ENCODE measurements at places on chromosomes 2 and 18.

- no peak for DNase-seq
These were observed 65.3 kb downstream of the C18orf63 start for GRCh38 chr18:74380916-74381315.

DNA sequence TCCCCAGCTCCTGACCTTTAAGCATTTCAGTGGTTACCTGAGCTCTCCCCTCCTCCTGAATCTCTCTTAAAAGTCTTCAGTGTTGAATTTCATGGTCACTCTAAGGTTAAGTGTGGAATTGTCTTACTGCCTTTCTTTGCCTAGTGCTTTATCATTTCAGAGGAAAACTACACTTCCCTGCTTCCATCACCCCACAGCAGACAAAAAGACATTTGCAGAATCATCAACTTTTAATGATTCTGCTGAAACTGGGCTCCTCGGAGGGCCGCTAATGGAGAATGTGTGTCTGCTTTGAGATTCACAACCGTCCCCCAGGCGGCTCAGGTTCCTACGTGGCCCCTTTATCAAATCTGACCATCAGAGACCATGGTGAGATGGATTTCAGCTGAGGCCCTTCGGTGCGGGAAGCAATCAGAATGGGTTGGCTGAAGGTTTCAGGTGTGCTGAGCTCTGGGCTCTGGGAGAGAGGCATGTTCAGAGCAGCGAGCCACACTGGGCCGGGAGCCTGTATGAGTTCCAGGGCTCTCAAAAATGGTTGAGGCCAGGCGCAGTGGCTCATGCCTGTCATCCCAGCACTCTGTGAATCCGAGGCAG lies 41.9 kb upstream of the TBC1D8 start:
- DNase-seq: no peak

- DNase-seq: peak; percentile 63
These were observed 84.0 kb downstream of the EVA1A start for GRCh38 chr2:75476761-75477160.

DNA sequence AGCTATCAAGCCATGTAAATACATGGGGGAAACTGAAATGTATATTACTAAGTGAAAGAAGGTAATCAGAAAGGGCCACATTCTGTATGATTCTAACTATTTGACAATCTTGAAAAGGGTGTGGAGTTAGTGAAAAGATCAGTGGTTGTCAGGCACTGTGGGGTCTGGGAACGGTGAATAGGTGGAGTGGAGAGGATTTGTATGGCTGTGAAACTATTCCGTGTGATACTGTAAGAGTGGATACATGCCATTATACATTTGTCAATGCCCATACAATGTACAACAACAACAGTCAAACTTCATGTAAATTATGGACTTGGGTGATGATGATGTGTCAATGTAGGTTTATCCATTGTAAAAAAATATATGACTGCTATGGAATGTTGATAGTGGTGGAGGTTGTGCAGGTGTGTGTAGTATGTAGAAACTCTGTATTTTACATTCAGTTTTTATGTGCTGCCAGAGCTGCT lies 1116.2 kb downstream of the SUCLG1 start:
- no peak for DNase-seq

DNA sequence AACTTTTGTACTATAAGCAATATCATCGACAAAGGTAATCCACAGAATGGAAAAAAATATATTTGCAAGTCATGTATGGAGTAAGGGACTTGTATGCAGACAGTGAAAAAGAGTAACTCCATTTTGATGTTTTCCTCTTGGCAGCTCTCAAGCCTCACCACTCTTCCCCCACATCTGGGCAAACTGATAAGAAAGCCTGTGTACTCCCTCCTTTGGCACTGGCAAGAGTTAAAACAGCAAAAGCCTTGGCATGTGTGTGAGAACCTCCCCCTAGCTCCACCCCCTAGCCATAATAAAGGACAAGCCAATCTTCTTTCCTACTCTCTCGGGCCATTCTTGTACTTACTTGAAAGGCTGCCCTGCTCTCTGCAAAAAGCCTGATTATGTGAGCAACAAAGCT lies 335.2 kb downstream of the LRATD1 start:
- DNase-seq: no peak

DNA sequence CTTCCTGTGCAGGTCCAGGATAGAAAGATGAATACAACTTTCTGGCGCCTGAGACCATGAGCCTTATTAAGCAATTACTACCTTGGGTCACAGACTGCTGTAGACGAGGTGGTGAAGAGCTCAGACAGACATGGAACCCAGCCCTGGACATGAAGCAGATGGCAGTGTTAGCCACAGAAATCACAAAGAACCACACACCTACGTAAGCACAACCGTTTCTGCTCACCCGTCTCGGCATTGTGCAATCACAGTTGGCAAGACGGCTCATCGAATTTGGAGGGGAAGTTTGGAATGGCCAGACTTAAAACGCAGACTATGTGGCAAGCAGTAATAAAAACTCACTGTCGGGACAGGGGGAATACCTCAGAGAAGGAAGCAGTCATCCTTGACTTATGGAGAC lies 24.3 kb upstream of the ASPRV1 start:
- no peak for DNase-seq

DNA sequence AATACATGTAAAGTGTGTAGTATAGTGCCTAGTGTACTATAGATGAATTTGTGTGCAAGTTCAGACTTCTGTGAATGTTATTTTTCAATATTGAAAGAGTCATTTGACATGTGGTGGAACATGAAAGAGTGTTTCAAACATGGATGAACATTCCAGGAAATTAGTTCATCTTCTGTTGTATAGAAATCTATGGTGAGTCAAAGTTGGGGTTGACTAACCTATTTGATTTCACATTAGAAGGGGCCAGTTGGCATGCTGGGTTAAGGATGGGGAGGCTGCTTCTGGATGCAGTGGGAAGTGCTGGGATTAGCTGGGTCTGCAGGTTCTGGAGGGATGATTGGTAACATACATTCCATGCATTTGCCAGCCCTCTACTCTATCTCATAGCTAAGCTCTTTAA lies 50.6 kb downstream of the LYPD6B start:
- DNase-seq: no peak

DNA sequence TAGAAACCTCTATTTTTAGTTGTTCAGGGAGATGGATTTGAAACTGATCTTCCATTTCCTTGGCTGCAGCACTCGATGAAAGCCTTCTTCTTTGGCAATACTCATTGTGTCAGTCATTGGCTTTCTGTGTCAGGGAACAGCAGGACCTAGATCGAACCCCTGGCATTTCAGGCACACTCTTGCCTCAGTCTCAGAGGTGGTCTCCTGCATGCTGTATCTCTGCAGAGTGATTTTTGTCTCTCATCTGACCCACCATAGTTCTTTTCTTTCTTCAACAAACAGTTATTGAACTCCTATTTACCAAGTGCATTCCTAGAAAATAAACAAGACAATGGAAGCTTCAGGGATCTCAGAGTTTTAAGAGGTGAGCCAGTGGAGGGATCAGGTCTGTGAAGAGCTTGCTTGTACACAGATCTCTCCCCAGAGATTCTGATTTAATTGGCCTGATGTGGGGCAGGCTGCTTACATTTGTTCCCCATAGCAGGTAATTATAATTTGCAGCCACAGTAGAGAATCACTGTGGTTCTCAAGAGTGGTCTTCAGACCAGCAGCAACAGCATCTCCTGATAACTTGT lies 473.1 kb upstream of the TCF4 start:
- DNase-seq: no peak

DNA sequence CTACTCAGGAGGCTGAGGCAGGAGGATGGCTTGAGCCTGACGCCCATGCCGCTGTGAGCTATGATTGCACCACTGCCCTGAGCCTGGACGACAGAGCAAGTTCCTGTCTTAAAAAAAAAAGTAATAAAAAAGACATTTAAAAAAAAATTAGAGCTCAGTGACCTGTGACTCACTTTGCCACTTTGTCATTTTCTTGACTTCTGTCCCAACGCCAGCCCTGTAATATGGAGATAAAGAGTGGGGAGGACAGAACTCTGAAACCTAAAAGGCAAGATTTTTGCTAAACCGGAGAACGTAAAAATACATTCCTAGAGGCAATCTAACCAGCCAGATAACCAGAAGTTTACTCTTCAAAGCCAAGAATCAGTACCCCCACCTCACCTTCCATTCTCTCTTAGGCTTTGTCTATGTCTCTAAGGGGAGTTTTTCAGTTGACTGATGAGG lies 49.0 kb downstream of the PRKRA start:
- DNase-seq: no peak

GRCh38 chr2:129233751-129234406 lies 745.6 kb upstream of the RAB6C start:
- peak; percentile 5 for DNase-seq

DNA sequence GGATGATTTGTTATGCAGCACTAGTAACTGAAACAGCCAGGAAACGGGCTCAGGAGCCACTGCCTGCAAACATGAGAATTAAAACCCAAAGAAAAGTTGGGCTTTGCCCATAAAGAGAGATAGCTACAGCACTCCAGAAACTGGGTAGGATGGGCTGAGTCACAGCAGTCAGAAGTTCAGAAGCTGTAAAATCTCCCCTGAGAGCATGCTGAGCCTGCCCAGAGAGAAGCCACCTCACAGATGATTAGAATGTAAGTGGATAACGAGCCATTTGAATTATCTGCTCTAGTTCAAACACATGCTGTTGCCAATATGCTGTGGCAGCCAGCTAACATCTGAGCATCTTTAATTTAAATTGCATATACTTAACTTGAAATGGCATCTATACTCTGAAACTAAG lies 388.1 kb upstream of the ACVR2A start:
- no peak for DNase-seq

DNA sequence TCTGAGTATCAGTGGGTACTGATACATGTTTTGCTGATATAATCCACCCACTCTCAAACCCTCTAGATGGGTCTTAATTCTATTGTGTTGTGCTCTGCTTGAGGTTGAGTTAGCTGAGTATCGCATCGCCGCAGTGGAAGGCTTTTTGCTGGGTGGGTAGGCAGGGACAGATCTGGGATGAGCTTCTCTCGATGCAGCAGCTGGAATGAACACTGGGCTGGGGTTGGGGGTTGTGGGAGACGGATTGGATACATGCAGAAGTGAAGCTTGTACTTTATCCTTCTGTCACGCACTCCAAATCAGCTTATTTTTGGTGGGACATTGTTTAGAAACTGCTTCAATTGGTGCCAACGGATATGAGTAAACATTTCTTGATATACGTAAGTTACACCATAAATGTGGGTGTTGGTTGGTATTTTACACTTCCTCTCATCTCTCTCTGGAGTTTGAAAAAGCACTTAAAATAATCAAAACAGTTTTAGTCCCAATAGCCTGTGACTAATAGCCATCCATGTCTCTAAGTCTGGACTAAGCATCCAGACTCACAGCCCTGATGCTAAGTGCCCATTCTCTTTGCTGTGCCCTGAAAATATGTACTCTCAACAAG lies 107.1 kb downstream of the POLE4 start:
- DNase-seq: no peak

- DNase-seq: no peak
These were observed 6.7 kb downstream of the TUBB6 start for GRCh38 chr18:12314591-12315305.

DNA sequence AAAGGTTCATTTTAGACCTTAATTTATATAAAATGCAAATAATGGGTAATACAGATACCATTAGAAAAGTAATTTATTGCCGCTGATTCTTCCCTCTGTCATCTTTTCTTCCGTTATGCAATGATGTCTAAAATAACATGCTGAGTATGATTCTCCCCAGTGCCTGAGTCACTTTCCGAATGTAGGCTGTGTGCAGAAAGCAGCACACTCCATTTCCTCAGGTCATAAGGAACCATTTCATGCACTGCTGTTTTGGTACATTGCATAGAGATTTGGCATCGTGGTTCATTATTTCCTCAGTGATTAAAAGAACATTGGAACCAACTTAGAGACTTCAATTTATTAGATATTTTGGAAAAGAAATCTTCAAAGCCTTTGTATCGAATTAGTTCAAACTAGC lies 173.5 kb downstream of the CDH2 start:
- DNase-seq: peak; percentile 71

GRCh38 chr18:47215554-47216138 lies 35.8 kb downstream of the SKOR2 start:
- peak; percentile 52 for DNase-seq

GRCh38 chr18:12703664-12704063 lies 822 bp downstream of the PSMG2 start:
- DNase-seq: peak; percentile 15

DNA sequence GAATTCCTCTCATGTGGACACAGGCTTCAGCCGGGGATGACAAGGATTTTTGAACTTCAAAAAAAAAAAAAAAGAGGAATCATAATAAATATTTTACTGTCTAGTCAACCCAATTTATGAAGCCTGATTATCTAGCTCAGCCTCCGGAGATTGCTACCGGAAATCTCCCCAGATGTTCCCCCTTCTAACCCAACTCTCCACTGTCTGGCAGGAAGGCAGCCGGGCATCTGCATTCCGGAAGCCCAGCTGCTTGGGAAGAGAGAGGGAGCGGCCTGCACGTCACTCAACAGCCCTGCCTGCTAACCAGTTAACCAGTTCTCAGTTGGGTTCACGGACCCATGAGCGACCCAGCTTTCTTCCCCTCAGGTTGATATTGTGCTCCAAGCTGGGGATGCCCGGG lies 87.2 kb upstream of the POU3F3 start:
- DNase-seq: peak; percentile 25

DNA sequence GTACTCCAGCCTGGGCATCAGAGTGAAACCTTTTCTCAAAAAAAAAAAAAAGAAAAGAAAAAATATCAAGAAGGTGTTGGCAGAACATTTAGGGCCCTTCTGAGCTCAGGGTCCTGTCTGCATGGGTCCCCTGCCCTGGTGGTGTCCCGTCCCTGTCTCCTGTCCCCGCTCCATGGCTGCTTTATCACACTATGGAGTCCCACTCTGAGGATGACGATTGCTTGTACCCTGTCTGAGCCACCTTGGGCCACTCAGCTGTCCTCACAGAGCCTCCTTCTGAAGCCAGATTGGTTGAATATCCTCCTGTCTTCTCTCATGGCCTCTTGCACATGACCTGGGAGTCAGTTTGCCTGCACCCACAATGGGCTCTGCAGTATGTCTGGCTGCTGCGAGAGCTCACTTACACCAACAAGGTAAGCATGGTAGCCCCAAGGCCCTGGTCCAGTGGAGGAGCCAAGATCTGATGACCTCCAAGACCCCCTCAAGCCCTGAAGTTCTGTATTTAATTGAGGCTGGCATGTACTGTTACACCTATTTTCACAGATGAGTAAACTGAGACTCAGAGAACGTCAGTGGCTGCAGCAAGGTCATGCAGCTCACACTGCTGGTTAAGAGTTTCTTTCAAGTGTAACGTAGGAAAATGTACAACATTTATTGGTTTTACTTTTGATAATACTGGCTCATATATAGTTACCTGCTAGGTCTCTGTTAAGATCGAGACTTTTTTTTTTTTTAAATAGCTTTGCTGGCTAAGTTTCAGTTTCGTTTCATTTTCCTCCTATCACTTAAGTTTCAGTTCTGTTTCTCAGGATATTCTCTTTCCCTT lies 16.9 kb upstream of the ZCCHC2 start:
- DNase-seq: no peak

DNA sequence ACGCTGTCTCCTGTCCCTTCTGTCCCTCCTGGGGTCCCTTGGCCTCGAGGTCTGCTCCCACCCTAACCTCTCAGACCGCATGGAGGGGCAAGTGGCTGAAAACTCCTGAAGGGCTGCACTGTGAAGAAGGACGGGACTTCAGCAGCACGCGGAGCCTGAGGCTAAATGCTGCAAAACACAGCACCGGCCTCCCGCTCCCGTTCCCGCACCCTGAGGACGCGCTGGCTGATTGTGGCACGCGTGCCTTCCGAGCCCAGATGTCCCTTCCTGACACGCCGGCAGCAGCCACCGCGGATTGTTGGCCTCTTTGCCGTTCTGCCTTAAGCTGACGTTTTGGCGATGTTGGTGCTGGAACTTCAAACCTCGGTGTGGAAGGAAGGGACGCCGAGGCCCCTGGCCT lies 125.9 kb upstream of the CTDP1 start:
- DNase-seq: no peak
